ENCODE measurements at places on chromosomes 5 and 9.
A peak's percentile ranks its signal among the peaks of the same experiment; 100 is the strongest.

- DNase-seq: no peak
These were observed 486.1 kb downstream of the KDM4C start for GRCh38 chr9:7243838-7244237.

DNA sequence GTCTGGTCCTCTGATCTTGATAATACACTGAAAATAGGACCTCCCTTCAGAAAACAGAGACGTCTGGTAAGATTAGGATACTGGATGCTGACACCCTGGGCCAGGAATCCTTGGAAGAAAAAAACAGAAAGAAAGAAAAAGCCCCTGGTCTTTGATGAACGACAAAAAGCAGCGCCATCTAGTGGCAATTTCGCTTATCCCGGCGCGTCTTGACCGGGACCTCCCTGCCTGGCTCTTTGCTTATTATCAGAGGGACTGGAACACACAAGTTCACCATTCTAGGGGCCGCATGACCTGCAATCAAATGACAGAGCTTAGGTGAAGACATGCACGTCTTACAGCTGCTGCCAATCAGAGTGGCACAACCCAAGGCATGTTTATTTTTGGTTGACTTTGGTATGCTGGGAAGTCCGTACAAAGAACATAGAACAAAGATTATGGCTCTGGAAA is 114.9 kb upstream of the NFIB start:
- DNase-seq: peak; percentile 25

- DNase-seq: no peak
These were observed 39.5 kb upstream of the MYOT start for GRCh38 chr5:137828180-137828579.

GRCh38 chr9:4750023-4750673 is 9.1 kb upstream of the AK3 start:
- DNase-seq: no peak

DNA sequence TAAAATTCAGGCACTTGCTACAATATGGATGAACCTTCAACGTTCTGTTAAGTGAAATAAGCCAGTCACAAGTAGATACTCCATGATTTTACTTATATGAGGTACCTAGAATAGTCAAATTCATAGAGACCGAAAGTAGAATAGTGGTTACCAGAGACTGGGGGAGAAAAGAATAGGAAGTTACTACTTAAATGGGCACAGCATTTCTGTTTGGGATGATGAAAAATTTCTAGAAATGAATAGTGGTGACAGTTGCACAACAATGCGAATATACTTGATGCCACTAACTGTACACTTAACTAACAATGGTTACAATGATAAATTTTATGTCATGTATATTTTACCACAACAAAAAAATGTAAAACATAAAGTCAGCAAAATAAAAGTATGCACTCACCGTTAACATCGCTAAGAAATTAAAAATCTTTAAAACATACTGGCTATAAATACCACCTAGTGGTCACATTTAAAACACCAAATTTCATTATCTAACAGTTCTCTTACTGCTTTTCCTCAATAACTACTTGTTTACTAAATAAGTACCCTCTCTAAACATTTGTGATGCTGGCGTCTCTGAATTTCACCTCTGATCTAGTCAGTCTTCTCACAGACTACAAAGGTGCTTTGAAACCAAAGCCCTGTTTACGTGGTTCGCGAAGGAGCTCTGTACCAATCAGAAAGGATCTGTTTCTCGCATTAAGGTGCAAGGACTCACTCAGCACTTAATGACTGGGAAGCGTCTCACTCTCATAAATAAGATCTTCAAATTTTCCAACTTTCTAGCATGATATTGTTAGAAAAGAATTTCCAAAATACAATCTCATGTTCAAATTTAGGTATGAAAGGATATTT is 22.7 kb downstream of the KIF3A start:
- DNase-seq: no peak

GRCh38 chr9:107734256-107735013 is 244.9 kb upstream of the KLF4 start:
- DNase-seq: no peak

DNA sequence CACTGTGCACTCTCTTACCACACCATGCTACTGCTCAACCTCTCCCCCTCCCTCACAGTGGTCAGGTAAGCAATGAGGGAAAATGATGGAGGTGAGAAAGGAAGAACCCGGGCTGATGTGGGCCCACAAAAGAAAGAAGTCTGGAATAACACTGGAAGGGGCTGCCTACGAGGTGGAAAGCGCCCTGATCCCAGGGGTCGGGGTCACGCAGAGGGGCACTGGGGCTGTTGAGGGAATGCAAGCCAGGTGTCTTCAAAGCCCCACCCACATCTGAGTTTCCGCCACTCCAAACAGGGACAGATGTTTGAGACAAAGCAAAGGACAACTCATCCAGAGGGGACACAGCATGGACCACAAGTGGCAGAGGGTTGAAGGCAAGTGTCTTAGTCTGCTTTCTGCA is 4.2 kb downstream of the TNIP1 start:
- DNase-seq: no peak

- DNase-seq: no peak
These were observed 560.7 kb downstream of the PSAT1 start for GRCh38 chr9:78857373-78858225.

DNA sequence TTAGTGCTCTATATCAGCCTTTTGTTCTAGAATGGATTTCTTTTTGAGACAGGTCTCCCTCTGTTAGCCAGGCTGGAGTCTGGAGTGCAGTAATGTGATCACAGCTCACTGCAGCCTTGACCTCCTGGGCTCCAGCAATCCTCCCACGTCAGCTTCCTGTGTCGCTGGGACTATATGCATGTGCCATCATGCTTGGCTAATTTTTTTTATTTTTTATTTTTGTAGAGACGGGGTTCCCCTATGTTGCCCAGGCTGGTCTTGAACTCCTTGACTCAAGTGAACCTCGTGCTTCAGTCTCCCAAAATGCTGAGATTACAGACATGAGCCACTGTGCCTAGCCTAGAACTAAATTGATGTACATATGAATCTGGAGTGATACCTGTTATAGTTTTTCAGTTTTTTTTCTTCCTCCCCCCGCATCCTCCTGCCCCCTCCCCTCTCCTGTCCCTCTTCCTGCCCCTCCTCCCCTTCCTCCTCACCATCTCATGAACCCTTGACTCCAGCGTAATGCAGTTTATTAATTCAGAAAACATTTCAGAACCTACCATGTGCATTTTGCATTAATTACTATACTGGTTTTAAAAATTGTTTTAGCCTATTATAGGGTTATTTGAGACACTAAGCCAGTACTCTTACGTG is 37.4 kb upstream of the TNFAIP8 start:
- no peak for DNase-seq

DNA sequence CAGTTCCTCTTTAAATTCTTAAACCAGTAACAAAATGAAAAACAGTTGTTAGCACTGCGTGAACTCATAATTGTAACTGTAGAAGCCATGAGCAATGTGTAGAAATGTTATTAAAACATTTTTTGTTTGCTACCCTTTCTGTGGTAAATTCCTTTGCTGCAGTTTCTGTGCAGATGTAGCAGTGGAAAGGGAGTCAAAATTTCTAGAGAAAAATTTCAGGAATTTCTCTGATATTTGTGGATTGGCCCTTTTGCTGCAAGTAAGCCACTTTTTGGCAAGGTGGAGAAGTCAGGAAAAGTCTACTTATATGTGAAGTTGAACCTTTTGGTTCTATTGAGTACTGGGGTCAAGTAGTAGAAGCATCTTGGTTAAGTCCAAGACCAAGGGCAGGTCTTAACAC is 10.1 kb downstream of the FBXL7 start:
- DNase-seq: no peak

DNA sequence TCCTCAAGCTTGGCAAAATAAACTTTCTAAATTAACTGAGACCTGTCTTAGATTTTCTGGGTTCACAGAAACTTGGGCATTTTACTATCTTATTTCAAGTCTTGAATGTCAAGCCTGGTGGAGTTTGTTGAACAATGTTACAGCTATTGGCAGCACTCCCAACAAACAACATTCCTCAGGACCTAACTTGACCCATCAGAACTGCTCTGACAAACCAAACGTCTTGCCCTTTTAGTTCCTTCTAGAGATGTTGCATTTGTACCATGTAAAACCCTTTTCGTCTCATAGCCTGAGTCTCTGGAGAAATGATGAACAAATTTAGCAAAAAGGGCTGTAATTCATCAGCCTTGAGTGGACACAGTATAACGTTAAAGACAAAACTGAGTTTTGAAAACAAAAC is 51.1 kb downstream of the GNA14 start:
- no peak for DNase-seq

- no peak for DNase-seq
These were observed 88.6 kb downstream of the JAK2 start for GRCh38 chr9:5073701-5074100.

GRCh38 chr5:156221816-156222215 is 105.1 kb upstream of the SGCD start:
- peak; percentile 95 for DNase-seq

GRCh38 chr9:95425910-95426551 is 90.7 kb downstream of the PTCH1 start:
- DNase-seq: no peak

- no peak for DNase-seq
These were observed 166.5 kb upstream of the PHYKPL start for GRCh38 chr5:178398901-178399700.

DNA sequence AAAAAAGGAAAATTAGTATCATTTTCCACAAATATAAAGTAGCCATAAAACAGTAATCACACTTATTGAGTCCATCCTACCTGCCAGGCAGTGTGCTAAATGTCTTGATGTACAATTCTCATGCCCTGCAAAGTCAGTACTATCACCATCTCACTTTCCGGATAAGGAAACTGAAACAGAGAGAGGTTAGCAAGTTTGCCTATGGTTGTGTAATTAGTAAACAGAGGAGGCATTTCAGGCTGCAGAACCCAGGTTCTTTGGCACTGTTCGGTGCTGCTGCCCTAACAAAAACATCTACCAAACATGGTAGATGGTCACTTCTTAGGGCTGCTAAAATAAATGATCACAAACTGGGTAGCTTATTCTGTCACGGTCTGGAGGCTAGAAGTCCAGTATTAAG is 22.6 kb downstream of the PLAC8L1 start:
- no peak for DNase-seq
